ENCODE measurements at places on chromosomes 12 and 14.
A peak's percentile ranks its signal among the peaks of the same experiment; 100 is the strongest.

- no peak for DNase-seq
These were observed 454.1 kb upstream of the DCN start for GRCh38 chr12:91636721-91637120.

- DNase-seq = no peak
These were observed 67.0 kb downstream of the PRKCH start for GRCh38 chr14:61388173-61388975.

DNA sequence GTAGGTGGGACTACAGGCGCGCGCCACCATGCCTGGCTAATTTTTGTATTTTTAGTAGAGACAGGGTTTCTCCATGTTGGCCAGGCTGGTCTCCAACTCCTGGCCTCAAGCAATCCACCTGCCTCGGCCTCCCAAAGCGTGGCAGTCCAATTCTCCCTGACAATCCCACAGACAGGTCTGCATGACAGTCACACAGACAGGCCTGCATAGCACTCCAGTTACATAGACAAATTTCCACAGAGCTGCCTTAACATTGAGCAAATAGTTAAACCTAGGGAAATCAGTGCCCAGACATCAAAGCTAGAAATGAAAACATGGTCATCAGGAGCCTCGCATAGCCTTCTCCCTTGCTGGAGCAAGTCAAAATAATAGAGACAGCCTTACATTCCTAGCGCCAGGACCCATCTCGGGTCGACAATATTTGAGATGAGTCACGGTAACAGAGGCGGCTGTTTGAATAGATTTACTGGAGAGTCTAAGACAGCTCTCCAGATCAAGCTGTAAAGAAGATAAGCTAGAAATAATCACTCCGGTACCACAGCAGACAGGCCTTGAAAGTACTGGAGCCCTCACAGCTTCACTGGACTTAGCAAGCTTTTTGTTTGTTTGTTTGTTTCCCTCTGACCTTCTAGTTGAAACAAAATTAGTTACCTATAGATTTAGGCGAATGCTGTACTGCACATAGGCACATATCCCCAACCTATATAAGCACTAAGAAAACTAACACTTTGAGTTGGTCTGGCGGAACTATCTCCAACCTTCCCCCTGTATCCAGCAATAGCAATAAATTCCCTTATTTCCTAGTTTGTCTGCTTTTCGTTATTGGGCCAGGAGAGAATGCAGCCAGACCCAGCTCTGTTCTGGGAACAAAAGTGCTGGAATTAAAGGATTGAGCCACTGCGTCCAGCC lies 23.8 kb upstream of the PYROXD1 start:
- DNase-seq = no peak

DNA sequence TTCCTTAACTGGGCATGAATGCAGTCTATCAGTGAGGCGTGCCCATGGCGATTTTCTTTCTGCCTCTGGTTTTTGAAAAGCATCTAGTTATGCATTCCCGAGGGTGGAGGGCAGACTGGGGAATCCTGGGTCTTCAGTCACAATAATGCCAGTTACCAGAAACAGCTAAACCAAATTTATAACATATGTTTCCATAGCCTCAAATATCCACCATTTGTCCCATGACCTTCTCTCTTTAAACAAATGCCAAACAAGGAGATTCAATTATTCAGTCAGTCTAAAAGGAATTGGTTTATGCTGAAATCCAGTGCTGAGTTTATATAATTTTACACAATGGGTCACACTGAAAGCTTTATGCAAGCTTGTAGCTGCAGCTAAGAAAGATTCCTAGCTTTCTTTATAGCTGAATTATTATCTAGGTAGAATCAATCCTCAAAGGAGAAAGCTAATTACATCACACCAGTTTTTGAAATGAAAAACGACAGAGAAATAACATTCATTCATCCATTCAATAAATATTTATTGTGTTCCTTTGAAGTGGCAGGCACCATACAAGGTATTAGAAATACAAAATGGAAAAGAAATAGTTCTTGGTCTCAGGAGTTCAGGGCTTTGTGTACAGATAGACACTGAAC lies 131.3 kb upstream of the RAP1B start:
- no peak for DNase-seq

- peak; percentile 67 for DNase-seq
These were observed 92.0 kb downstream of the SCARB1 start for GRCh38 chr12:124771462-124772288.

DNA sequence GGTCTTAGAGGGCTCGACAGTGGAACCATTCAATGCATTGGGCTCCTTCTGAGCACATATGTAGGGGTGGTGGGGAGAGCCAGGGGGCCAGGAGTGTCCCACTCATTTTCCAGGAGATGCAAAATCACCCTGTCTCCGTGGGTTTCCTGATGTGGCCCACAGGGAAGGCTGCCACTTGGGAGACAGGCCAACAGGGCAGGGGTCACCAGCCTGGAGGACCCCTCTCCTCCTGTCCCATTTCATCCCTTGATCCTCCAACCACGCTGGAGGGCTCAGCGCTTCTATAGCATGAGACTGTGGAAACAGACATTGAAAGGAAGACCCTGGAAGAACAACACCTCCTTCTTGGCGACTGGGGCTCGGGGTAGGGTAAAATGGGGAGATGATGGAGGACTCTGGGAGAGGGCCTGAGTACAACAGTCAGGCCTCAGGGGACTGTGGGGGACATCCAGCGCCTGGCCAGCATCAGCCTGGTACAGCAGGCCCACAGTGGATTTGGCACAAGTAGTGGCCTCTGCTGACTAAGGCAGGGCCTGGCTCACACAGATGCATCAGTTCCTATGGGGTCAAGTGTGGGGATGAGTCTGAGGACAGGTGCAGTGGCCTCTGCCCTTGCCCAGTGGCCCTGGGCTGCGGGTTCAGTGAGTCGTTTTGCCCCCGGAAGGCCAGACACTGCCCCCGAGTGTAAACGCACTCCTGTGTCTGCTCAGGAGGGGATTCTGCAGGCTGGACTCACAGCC lies 68.0 kb downstream of the PRIMA1 start:
- DNase-seq = no peak

DNA sequence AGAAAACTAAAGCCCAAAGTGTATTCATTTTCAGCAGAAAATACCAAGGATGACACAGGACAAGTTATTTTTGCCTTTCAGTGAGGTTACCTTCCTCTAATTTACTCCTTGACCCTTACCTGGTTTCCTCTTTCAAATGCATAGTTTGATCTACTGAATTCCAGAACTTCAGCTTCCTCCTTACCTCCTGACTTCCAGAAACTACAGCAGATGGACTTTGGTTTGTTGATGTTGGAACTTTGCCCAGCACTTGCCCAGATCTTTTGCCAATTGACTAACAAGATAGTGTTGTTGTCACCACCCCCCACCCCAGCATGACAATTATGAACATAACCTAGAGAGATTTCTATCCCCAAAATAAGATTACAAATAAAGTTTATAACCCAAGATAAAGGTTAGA lies 63.2 kb downstream of the NAV3 start:
- no peak for DNase-seq

- no peak for DNase-seq
These were observed 134.2 kb downstream of the SMOC1 start for GRCh38 chr14:70013271-70013873.

GRCh38 chr14:77961847-77962580 lies 162.1 kb downstream of the ADCK1 start:
- DNase-seq = no peak

DNA sequence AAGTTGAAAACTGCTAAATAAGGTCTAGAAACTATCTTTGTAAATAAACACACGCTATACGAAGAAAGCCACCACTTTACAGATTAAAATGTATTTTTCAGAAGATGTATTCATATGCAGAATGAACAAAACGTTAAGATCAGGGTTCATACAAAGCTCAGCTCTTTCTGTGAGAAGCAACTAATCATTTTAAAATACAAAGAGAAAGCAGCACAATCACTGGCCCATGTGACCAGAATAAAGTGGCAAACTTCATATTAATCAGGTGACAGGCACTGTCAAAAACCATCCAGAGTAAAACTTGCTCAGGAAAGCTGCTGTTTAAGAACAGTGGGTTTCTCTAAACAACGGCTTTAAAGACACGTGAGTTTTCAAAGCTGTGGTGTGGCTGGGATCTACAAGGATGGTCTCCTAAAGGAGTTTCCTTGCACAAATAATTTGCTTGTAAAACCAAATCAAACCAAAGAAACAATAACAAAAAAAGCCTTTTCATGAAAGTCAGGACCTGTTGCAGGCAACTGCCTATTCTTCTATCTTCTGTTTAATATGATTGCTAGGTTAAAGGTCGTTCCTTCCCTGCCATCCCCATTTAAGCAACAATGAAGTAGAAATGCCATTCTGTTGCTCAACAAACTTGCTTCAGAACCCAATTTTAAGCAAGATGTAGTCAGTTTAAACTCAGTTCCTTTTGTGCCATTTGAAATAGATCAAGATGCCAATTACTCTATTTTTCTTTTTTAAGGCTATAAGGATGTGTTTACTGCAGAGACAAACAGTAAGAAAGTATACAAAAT lies 22.3 kb downstream of the SEL1L start:
- no peak for DNase-seq

- no peak for DNase-seq
These were observed 847 bp upstream of the WNT10B start for GRCh38 chr12:48972213-48972951.

- DNase-seq = no peak
These were observed 65.9 kb upstream of the WSCD2 start for GRCh38 chr12:108063192-108063591.

DNA sequence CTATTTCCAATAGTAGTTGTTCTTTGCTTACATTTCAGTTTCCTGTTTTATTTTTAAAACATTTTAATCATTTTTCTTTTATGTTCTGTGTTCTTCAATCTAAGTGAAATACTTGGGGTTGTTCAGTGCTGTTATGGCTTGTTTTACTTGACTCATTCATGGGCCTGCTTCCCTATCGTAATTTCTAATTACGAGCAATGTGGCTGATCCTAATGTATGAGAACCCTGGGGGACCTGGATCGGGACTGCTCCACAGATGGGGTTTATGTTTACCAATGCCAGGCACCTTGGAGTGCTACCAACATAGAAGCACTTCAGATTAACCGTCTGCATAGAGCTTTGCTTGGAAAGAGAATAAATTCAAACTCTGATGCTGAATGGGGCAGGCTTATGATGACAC lies 29.8 kb downstream of the TECPR2 start:
- no peak for DNase-seq

DNA sequence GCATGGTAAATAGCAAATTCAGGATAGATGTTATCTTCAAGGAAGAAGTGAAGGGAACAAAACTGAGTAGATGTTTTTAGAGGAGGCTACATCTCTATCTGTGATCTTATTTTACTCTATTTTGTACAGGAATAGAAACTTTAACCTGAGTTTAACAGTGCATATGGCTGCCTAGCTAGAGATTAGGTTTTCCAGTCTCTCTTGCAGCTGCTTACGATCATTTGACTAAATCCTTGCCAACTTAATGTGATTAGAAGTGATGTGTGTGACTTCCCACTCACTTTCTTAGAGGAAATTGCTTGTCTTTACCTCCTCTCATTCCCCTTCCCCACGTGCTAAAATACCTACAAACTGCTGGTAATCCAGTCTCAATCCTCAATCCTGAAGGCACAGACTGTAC lies 26.5 kb upstream of the SLC15A5 start:
- DNase-seq = no peak

GRCh38 chr14:71070169-71070568 lies 162.9 kb downstream of the PCNX1 start:
- DNase-seq = no peak

- DNase-seq = no peak
These were observed 36.3 kb upstream of the ALDH2 start for GRCh38 chr12:111730420-111730819.

DNA sequence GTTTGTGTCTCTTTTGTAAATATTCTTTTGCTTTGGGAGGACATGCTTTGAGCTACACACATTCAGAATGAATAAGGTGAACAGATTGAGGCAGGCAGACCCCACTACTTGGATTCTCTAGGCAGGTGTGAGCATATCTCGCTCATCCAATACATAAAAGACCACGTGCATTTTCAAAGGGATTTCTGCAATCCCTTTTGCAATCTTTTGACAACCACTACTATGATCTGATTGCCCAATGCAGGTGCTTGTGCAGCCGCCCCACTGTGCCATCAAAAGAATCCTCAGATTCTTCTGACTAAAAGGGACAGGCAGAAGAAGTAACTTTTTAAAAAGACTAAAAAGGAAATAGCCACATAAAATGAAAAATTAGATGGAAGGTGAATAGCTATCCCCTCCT lies 341.4 kb downstream of the BMP4 start:
- DNase-seq = no peak

DNA sequence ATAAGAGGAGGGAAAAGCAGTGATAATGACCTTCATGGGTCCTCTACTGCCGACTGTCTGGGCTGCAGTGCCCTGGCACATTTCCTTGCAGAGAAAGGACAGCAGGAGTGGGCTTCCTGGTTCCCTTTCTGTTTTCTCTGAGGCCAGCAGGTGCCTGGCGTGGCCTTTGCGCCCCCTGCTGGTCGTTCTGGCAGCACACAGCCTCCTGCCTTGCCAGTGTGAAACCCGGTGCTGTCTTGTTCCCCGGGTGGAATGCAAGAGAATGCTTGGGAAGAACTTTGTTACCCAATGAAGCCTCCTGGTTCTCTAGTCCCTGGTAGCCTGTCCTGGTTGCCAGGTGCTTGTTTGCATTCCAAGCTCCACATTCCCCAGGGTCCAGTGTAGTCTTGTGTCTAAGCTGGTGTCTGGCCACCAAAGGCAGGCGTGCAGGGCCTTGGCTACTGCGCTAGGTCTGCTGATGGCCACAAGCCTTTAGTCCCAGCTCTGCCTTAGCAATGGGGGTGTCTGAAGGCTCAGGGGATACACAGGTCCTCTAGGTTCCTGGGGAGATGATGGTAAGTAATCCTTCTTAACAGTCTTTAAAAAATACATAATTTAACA lies 1392.4 kb upstream of the TMEM132C start:
- peak; percentile 17 for DNase-seq

DNA sequence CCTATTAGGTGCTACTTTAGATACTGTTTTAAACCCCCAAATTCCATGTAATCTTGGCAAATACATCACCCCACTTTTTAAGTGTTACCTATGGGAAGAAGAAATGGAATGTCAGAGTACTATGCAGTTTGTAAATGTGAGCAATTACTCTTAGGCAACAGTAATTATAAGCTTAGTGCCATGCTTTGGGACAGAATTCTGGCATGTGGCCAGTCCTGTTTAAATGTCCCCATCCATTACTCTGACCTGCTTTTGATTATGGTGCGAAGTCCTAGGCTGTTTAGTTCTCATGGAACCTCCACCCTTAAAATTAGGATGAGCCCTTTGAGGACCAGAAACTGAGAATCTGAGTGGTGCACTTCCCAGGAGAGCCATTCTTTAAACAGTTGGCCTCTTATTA lies 321.4 kb upstream of the RGS6 start:
- DNase-seq = no peak

GRCh38 chr12:103181366-103182152 lies 224.1 kb downstream of the ASCL1 start:
- no peak for DNase-seq

DNA sequence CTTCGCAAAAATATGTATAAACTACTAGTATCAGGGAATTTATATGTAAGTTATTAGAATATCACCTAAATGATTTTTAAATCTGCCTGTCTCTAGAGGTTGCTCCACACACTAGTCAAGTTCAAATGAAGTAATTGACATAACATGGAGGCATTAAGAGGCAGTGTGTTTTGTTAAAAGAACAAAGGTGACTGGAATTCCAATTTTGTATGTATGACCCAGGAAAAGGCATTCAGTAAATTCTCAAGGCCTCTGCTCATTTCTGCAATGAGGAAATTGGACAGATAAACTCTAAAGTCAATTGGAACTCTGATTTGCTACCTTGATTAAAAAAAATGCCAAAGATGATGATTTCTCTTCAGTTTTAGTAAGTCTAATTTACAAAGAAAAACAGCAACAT lies 117.1 kb downstream of the NAV3 start:
- no peak for DNase-seq

GRCh38 chr12:114166362-114166761 lies 200.2 kb upstream of the RBM19 start:
- DNase-seq = no peak
